ENCODE measurements at places on chromosomes 1 and 21.
A peak's percentile ranks its signal among the peaks of the same experiment; 100 is the strongest.

DNA sequence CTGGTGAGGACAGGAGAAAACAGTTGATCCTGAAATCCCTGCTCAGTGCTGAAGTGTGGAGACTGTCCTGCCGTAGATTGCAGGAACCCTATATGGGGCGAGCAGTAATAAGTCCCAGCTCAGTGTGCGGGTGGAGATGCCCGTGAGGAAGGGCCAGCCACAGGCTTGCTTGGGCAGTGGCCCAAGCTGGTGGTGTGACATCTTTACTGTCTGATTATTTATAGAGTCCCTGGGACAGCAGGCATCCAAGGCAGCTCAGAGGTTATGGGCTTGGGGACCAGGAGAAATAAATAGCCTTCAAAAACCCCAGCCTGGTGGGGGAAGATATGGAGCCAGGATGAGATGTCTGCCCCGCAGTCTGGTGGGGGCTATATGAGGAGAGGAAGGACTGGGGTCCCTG is 170.7 kb upstream of the POU3F1 start:
- DNase-seq, result no peak

- DNase-seq, result no peak
Measured at GRCh38 chr1:151368393-151369301, 3.9 kb downstream of the SELENBP1 start.

DNA sequence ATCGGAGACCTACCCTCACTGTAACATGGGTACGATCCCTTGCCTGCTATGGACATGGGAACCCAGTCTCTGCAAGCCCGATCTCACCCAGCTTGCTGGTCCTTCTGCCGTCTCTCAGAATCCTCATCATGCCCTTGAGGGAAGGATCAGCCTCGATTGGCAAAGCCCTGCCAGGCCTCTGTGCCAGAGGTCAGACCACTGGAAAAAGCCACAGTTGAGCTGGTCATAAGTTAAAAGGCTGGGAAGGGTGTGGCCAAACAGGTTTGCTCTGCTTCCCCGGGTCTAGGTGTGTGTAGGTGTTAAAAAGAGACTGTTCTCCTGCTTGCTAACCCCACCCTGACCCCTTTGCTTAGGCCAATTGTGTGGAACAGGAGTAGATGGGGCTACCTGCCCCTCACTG is 19.5 kb upstream of the PADI3 start:
- no peak for DNase-seq

- DNase-seq, result peak; percentile 8
Measured at GRCh38 chr1:87867626-87868025, 538.9 kb downstream of the LMO4 start.

DNA sequence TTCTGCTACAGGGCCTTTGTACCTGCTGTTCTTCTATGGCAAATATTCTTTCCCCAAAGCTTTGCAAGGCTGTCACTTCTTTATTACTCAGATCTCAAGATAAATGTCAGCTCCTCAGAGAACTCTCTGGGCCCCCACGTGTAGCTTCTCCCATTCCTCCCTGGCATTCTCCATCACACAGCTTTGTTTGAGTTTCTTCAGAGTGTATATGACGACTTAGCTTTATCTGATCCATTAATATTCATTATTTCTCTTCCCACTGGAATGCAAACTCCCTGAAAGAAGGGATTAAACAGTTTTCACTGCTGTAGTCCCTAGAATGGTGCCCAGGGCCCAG is 174.6 kb upstream of the EDN2 start:
- no peak for DNase-seq

DNA sequence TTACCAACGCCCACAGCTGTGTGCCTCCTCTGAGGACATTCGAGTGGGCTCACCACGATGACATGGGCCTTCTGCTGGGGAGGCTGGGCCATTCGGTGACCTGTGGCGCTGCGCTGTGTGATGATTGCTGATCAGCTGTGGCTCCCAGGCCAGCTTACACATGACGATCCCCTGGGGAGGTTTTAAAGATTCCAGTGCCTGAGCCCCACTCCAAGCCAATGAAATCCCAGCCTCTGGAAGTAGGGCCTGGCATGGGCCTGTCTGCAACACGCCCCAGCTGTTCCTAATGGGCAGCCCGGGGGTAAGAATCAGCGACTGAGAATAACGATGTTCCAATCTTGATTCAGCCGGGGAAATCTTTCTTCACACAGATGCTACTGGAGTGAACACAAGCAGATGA is 153.7 kb downstream of the KCNJ6 start:
- DNase-seq, result no peak

GRCh38 chr1:81477710-81478109 is 323.0 kb upstream of the ADGRL2 start:
- DNase-seq, result no peak

DNA sequence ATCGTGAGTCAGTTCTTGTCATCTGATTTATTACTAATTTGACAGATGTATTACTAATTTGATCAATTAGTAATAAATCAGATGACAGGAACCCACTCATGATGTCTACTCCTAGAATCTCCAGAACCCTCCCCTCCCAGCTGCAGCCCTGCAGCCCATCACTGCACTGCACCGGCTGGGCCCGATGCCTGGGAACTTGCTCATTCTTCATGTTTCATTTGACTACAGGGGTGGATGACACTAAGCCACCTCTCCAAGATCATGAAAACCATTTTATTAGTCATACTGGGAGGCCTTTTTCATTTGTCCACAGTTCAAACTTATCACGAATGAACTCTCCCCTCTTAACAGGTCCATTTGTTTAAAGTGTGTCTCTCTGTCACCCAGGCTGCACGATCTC is 41.0 kb downstream of the KCNH1 start:
- no peak for DNase-seq

GRCh38 chr21:14383596-14384180 is 742 bp upstream of the HSPA13 start:
- DNase-seq, result no peak

Data from RWPE1 (cell line).